ENCODE measurements at places on chromosomes 12 and 14.

DNA sequence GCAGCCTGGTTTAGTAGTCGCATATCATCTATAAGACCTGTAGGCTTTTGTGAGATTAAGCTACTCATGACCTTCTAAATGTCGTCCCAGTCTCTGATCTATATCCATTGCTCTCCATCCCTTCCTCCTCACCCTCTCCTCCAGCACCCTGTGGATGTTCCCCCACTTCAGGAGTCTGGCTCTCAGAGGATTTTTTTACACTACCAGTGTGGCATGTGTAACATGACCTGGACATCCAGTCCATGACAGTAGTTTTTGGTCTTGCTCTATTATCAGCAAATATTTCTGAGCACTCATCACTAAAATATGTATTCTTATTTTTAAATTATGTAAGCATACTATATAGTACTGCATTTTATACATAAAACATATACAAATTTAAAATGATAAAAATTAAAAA, 142.1 kb downstream of the DYRK2 start:
- DNase-seq, result no peak

GRCh38 chr14:77082356-77082755, 15.7 kb upstream of the CIPC start:
- no peak for DNase-seq

- no peak for DNase-seq
These were observed 518.3 kb downstream of the NRXN3 start for GRCh38 chr14:78688503-78688902.

- DNase-seq, result peak; percentile 16
These were observed 1.4 kb downstream of the APAF1 start for GRCh38 chr12:98646294-98647090.

DNA sequence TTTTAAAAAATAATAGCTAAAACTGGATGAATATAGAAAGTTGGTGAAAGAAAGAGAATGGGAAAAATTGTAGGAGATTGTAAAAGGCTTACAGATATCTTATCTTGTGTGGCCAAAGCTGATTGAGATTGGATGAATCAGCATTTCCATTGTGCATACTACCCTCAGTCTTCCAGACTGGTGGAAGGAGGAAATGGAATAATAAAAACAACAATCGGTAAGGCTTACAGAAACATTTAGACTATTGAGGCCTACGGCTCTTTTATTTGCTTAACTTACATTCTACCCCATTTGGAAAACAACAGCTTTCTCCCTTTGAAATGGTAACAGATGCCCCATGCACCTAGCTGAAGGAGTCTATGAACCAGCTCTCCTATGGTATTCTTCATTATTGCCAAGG, 129.8 kb downstream of the PTPRB start:
- no peak for DNase-seq

GRCh38 chr14:50045039-50045711, 71.2 kb downstream of the VCPKMT start:
- DNase-seq, result peak; percentile 65

- no peak for DNase-seq
These were observed 14.8 kb downstream of the HSP90B1 start for GRCh38 chr12:103944964-103945363.

DNA sequence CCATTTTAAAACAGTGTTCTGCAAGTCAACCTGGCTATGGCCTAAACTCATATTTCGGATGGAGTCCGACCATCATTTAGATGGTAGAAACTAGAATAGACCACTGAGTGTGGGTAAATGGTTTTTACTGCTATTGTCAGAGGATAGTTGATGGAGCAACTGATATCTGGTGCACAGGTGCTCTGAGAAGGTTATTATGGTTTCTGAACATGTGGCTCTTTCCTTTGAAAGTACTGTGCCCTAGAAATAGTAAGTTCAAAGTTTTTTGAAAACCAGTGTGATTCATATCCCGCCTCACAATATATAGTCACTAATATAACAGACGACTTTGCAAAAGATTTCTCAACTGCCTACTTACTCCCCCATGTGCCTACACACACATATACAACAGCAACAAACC, 64.4 kb upstream of the BTG1 start:
- no peak for DNase-seq

DNA sequence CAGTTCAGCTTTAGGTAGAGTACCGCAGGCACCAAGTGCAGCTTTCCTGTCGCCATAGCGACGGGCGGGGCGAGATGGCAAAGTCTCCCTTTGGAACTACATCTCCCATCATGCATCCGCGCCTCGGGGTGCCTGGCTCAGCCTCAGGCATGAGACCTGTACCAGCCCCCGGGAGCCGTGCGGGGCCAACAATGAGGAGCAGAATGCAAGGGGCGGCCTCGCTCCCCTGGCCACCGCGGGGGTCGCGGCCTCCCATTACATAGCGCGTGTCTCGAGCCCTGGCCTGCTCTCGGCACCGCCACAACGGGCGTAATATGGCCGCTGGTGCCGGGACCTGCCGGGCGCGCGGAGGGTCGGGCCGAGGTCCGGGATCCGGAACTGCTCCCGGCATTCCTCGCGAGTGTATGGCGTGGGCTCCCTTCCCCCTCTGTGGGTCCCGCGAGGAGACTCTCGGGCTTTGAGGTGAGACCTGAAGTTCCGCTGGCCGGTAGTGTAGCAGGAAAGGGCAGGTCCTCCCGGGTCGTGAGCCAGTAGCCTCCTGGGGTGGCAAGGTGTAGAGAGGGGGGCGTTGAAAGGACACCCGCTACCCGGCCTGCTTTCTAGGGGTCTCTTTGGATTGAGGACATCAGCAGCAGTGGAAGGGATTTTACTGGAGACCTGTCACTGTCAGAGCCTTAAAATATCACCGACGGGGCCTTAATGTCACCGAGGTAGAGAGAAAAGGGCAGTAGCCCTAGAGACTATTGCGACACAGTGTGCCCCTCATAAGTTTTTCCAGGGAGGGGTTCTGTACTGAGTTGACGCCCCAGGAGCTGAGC, at the start of gene THTPA:
Gene THTPA, plus strand, starts transcription at position 390 of the 818 bp plus-strand sequence. CDS start 487 bp downstream, outside the sequence.
- DNase-seq, result peak; percentile 93

DNA sequence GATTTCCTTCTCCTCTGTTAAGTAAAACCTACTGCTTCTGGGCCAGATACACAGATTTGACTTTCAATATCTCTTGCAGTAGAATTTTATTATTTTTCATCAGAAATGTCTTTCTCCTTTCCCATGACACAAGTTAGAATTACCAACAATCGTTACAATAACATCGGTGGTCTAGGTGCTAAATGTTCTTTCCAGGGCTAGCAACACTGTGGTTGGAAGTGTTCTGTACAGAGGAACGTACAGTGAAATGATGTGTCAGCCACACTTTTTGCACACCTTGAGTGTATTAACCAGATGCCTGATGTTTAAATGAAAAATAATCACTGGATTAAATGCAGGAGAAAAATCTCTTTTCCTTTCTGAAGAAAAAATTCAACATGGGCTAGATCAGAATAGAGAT, 27.7 kb upstream of the KLRD1 start:
- DNase-seq, result no peak

- DNase-seq, result no peak
These were observed 76.5 kb downstream of the FOXN3 start for GRCh38 chr14:89340200-89341181.

DNA sequence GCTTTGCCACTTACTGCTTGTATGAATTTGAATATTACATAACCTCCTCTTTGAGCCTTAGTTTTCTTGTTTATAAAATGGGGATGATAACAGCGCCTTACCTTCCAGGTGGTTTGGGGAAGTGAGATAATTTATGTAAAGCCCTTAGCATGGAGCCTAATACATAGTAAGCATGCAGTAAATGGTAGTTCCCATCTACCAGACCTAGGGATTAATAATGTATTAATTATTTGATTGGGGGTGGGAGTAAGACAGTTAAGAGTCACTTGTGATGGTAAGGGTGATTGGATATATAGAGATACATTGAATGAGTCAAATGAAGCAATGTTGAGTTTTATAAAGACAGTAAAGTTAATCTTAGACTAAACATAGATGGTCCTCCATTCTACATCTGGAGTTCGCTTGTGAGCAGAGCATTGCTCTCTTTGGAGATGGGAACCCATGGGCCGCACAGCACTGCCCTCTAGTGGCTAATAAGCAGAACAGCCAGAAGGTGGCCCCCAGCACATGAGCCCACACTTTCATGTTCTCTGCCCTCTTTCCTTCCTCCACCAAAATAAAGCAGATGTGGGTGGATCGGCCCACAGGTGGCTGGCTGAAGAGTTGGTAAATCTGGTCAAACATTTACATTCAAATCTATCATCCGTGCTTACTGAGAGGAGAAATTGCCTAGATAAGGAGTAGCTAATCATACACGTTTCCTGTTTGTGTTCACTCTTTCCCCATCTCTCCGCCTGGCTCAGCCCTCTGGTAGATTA, 26.5 kb upstream of the TAMALIN start:
- DNase-seq, result peak; percentile 75

- DNase-seq, result no peak
These were observed 498.5 kb downstream of the TMEM117 start for GRCh38 chr12:44334347-44334746.

DNA sequence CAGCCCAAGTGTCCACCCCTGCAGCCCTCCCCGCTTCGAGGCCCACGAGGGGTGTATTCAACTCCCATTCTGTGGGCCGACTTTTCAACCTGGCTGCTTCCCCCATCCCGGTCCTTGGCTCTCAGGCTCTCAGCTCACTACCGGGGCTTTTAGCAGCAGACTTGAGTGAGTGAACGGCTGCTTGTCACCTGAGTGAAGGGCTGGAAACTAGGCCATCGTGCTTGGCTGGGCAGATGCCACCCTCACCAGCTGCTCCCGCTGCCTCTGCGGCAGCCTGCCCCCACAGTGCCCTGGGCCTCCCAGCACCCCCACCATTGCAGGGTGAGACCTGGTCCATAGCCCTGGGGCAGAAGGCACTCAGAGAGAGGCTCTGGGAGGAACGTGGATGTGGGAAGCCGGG, 59.9 kb downstream of the SLC6A12 start:
- no peak for DNase-seq

DNA sequence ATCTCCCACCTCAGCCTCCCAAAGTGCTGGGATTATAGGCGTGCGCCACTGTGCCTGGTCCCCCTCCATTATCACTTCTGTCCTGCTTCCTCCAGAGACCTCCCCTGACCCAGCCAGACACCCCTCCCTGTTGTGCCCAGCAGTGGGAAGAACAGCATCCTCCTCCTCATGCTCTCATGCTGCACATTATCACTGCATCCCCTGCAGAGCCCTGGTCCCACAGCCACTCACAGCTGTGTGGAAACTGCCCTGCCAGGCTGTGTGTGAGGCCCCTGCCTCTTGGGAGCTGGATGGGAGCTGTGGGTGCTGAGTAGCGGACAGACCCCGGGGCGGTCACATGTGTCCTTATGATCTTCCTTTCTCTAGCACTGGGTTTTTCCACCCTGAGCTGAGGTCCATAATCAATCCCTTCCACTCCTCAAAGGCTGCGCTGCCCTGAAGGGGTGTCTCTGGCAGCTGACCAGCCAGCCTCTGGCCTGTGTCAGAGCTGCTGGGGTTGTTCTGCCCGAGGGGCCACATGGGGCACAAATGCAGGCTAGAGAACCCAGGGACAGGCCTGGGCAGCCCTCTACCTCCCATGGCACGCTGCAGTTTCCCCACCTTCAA, 9.2 kb downstream of the HIP1R start:
- DNase-seq, result no peak

GRCh38 chr12:6377667-6377994, 2.3 kb upstream of the SCNN1A start:
- DNase-seq, result no peak

- no peak for DNase-seq
These were observed 513.3 kb upstream of the CCDC196 start for GRCh38 chr14:65972891-65973290.

- peak; percentile 84 for DNase-seq
These were observed 29.2 kb downstream of the ZCCHC8 start for GRCh38 chr12:122471324-122472226.

DNA sequence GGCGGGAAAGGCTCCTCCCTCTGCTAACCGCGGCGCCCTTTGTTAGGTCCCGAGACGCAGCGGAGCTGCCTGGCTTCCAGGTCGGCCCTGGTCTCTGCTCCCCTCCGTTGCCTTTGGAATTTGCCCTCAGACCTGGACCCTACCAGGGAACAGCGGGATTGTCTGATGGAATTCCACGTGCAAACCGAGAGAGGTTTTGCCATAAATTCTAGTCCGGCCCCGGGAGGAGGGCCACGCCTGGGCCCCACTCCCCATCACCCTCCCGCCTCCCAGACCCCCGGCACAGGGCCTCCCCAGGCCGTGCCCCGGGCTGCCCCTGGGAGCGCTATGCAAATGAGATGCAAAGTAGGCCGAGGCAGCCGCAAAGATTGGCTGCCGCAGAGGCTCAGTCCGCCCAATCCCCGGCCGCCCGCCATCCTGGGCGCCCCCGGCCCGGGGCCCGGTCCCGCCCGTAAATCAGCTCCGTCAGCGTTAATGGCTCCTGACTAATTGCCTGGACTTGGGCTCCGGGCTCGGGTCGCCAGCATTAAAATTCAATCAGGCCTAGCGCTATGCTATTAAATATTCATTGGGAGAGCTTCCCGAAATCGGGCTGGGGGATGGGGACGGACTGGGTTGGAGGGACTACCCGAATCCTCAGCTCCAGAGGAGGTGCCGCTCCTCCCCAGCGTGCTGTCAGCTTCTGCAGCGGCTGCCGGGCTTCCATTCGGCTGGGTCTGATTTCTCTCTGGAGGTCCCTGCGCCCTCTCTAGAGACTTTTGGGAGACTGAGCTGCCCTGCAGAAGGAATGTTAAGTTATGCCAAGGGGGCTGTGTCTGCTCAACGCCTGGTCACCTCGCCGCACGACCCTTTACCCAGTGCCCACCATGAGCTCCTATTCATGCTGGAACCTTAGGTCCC, 15.7 kb upstream of the FIGNL2 start:
- DNase-seq, result no peak

- no peak for DNase-seq
These were observed 195.1 kb downstream of the IPO8 start for GRCh38 chr12:30500532-30500931.

DNA sequence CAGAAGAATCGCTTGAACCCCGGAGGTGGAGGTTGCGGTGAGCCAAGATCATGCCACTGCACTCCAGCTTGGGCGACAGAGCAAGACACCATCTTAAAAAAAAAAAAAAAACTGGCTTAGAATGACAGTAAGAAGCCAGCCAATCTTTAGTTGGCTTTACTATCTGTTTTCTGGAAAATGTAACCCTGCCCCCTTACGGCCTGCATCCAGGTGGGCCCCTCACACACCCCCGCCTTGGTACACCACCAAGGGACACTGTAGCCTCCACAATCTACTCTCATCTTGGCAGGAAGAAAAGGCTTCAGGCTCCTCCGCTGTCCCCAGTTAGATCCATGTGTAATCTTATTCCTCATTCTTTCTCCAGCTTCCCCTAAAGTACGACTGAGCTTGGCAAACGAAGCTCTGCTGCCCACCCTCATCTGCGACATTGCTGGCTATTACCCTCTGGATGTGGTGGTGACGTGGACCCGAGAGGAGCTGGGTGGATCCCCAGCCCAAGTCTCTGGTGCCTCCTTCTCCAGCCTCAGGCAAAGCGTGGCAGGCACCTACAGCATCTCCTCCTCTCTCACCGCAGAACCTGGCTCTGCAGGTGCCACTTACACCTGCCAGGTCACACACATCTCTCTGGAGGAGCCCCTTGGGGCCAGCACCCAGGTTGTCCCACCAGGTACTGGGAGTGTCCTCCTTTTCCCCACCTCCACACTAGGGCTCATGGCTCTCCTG, 6.6 kb downstream of the TAPBPL start:
- no peak for DNase-seq

GRCh38 chr12:29152981-29153630, 4.0 kb downstream of the FAR2 start:
- DNase-seq, result no peak

Measured in hematopoietic multipotent progenitor cell treated with erythropoietin and hydrocortisone succinate and interleukin-3 and kit ligand, for 17 days (in vitro differentiated cells).